NCI-H774 (cell line): ENCODE measurements at places on chromosomes 7 and 10.

DNA sequence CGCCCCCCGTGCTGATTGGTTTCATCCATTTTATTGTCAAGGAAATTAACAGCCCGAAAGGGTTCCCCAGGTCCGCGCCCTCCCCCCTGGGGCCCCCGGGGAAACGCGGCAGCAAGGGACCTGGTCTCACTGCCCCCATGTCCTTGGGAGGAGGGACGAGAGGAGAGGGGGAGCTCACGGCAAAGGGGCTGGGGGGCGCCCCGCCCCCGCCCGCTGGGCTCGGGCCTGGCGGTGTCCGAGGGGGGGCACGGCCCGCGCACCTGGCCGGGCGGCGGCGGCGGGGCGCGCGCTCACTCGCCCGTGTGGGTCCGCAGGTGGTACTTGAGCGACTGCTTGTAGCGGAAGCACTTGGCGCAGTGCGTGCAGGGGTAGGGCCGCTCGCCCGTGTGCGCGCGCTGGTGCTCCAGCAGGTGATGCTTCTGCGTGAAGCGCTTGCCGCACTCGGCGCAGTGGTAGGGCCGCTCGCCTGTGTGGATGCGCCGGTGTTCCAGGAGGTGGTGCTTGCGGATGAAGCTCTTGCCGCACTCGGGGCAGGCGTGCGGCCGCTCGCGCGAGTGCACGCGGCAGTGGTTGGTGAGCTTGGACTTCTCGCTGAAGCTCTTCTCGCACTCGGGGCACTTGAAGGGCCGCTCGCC is 29.3 kb downstream of the ZNF777 start:
- DNase-seq = no peak

GRCh38 chr10:122877264-122877663 is 2.1 kb downstream of the FAM24B start:
- DNase-seq = no peak

DNA sequence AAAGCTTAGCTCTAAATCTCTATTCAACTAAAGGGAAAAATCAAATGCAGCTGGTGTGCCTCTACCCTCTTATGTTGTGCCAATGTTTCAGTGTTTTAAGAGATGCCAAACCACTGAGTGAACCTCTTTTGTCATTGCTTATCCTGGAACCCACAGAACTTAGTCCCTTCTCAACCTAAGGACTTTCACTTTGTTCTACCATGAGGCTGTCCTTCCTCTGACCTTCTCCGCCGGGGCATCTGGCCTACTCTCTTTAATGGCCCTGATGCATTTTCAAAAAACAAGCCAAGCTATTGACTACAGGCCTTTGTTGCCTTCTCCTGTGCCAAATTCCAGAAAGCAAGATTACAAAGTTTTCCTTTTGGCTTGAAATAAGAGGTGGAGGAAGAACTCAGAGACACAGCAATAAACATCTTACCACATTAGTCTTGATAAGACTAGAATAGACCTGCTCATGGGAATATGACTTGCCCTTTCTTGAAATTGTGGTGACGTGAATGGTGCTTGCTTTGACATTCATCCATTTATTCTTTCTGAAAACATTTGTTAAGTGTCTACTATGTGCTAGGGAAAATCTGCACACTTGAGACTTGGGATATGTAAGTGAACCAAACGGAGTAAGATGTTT is 253.2 kb upstream of the SMIM30 start:
- no peak for DNase-seq

GRCh38 chr10:271201-271600 is 135.9 kb downstream of the ZMYND11 start:
- DNase-seq = no peak

DNA sequence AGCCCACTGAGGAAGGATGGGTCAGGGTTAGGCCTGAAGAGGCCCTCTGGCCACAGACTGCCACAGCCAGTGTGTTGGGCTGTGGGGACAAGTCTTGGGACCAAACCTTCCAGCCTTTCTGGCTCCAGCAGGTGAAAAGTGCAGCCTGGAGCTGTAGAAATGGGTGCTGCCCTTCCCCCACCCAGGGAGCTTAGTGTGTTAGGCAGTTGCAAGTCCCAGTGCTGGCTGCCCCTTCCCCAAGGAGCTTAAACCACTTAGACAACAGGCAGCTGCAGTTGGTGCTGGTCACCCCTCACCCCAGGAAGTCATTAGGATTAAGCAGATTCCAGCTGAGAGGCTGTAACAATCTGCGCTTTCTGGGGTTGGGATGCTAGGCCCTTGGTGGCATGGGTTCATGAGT is 563.3 kb downstream of the NRG3 start:
- DNase-seq = no peak

- DNase-seq = no peak
Measured at GRCh38 chr10:92999191-92999590, 61.4 kb upstream of the CYP26C1 start.

GRCh38 chr10:101139421-101139911 is 8.4 kb downstream of the TLX1 start:
- DNase-seq = no peak

GRCh38 chr7:80432166-80432565 is 79.7 kb downstream of the GNAT3 start:
- DNase-seq = no peak

- peak; percentile 8 for DNase-seq
Measured at GRCh38 chr10:74683621-74684364, 142.6 kb upstream of the KAT6B start.

DNA sequence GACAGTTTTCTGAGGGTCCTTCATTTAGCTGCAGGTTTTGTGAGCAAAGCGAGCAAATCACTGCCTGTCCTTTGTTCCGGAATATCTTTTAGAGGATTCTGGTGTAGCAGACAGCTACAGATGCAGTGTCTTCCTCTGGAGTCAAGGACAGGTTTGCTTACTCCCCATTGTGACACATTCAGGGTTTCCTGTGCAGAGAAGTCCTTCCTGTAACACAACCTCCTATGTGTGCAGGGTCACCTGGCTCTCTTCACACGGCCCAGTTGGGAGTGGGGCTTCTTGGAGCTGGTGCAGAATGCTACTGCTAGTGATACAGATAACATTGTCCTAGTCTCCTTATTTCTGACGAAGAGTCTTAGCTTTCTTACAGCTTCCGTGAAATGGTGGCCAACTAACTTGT is 47.9 kb downstream of the RBM33 start:
- DNase-seq = no peak

- no peak for DNase-seq
Measured at GRCh38 chr10:93838278-93838677, 55.5 kb upstream of the SLC35G1 start.

GRCh38 chr10:80186364-80187012 is 18.8 kb downstream of the ANXA11 start:
- no peak for DNase-seq

DNA sequence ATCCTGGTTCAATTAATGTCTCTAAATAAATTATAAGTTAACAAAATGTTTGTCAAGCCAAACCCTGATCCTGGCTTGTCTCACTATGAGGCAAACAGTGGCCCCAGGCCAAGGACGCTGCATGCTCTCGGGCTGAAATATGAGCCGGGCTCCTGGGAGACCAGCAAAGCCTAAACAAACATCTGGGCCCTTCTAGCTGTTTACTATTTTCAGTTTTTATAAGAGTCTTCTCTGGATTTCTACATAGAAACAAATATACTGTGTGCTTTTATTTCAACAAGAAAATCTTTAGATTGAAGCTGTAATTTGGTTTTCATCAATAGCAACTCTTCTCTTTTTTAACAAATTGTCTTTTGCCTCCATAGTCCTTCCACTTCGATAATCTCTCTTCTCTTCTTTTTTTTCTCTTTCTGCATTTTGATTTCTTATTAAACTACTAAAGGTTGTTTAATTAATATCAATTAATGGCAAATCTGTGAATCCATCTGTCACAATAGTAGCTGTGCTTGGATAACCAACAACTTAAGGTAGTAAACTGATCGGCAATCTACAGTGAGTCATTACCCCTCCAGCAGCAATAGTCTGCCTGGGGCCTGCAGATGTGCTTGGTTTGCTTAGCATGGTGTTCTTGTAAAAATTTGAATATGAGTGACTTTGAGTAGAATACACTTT is 83.3 kb upstream of the DNAJC1 start:
- DNase-seq = peak; percentile 46

- DNase-seq = no peak
Measured at GRCh38 chr10:80924063-80924952, 386.6 kb downstream of the SH2D4B start.
